ENCODE measurements at places on chromosomes 6 and 20.

DNA sequence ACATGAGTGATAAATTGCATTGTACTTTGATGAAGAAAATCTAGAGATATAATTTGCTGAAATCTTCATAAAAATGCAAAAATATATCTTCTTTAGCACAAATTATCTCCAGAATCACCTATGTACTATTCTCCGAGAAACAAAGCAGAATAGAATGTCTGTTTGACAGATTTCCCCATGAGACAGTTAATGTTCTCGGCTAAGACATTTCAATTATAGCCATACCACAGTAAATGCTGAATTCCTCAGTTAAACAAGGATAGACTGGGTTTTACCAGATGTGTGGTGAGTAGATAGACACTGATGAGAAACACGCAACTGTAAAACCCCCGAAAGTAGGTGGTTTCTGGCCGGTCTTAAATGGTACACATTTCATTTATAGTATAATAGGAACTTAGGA is 69.8 kb downstream of the SNAP25 start:
- no peak for DNase-seq

DNA sequence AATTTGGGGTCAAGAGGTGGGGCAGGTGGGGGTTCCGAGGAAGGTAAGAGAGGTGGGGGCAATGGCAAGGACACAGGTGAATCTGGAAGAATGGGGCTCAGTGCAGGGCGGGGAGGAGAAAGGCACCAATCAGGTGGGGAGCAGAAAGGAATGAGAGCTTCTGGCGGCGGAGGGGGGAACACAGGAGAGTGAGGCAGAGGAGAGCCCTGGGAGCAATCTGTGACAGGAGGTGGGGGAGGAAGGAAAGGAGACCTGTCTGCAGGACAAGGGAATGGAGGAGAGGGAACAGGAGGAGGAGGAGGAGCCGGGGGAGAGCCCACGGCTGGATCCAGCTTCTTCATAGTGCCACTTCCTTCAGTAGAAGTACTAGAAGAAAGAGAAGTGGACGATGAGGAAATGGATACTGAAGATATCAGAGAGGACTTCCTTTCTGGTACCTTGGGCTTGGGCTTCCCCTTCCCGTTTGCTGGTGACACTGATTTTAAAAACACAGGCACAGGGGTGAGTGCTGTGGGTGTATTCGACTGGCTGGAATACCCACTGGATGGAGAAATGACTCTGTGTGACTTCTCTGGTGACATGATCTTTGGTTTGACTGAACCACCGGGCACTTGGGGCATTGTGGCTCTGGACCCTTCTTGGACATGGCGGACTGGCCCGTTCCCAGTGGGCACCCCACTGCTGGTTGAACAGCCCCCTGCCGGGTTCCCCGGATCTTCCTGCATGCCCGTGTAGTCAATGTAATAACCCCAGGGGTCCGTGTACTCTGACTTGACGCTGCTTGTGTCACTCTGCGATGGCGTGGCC is 27.4 kb downstream of the HEBP2 start:
- no peak for DNase-seq

DNA sequence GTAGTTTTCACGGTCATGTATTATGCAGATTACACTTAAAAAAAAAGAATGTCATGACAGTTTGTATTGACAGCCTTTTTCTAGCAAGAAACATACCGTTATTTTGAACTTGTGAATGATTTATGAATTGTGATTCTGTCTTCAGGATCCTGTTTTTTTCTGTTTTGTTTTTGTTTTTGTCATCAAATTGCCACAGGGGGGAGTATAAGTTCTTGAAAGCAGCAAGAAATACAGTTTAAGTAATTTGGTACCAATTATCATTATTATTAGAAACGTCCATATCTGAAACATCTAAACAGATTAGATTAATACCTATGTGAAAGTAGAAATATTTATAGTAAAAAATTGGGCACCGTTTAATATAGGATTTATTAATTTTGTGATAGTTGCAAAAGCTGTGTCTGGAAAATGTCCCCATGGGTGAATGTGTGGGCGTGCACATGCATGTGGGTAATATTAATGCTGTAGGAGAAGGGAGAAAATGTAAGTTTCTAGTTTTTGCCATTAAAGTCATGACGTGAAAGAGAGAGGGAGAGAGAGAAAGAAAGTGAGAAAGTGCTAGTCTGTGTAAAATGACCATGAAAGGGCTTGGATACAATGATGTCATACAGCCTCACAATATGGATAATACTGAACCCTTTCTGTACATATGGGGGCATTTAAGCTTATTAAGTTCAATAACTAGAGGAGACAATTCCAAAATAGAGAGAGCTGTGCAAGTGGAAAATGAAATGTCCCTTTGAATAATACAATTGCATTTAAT is 9.4 kb upstream of the CCN2 start:
- no peak for DNase-seq

DNA sequence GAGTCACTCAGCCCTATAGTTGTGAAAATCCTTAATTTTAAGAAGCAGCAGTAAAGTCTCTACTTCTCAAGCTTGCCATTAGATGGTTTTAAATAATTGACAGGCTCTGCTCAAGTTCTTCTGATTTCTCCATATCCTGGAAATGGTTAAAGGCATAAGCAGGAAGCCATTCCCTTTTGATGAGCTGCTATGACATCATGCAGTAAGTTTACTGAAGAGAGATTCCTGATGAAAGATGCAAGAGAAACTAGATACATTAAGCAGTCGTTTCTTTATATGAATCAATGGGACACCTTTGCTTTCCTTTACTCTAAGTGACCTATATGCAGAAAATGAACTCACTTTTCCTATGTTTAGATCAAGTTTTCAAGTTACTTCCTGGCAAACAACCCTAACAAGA is 9.8 kb downstream of the POPDC3 start:
- no peak for DNase-seq

DNA sequence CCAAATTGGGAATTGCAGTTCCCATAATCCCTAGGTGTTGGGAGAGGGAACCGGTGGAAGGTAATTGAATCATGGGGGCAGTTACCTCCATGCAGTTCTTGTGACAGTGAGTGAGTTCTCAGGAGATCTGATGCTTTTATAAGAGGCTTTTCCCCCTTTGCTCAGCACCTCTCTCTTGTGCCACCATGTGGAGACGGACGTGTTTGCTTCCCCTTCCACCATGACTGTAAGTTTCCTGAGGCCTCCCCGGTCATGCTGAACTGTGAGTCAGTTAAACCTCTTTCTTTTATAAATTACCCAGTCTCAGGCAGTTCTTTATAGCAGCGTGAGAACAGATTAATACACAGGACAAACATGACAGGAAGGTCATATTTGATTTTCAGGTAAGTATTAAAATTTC is 25.3 kb upstream of the HECA start:
- no peak for DNase-seq

DNA sequence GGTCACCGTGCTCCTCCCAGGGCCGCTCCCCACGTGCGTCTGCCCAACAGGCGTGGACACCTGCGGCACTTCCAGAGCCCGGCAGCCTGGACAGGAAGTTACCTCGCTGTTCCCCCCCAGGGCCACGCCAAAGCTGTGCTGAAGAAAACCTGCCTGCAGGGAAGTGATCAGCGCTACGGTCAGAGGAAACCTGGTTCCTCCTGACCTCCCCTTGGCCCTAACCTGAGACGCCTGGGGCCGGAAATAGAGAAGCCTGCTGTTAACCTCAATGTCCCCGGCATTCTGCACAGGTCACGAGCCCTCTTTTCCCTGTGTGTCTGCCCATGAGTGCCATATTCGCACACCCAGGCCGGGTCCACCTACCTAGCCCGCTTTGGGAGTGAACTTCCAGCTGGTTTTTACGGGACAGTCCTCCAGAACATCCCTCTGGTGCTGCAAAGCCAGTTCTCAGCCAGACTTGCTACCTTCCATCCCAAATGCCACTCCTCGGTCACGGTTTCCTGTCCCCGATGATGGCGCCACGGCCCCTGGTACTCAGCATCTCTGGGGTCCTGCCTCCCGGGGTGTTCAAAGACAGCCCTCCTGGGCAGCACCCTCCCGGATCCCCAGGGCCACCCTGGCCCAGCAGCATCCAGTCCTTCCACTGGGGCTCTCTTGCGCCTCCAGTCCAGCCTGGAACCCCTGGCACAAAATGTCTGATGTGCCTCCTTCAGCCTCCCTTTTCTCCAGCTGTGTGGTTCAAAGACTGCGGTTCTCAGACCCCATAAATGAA is 12.0 kb upstream of the IRF4 start:
- DNase-seq = no peak

DNA sequence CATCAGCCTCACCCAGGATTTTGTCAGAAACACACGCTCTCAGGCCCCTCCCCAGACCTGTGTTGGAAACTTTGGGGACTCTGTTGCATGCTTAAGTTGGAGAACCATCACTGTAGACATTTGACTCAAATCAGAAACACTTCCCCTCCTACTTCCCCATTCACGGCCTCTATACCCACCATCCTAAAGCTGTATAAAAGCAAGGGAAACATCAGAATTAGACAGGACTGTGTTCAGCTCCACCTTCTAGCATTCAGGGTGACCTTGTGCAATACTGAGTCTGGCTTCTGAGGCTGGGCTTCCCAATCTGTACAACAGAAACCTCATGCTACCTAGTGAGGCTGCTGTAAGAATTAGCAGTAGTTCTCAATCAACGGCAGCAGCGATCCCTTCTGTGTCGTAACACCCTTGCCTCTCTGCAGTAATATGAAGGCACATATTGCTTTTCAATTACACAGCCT is 252.3 kb downstream of the LY86 start:
- no peak for DNase-seq

DNA sequence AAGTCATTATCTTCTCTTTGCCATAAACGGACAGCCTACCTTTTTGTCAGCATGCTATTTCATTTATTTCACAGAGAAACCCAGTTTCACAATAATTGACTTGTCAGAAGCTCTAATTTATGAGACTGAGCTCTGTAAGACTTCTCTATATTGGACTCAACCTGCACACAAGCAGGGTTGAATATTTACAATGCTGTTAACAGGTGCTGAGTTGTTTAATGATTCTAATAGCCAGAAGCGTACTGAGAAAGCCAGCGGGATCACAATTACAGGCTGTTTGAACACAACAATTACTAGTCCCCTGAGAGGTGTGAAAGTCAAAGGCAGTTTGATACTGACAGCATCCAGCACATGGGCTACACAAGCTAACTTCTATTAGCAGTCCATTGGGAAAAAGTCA is 128.2 kb upstream of the SIM1 start:
- no peak for DNase-seq

- no peak for DNase-seq
These were observed 238.6 kb upstream of the PREP start for GRCh38 chr6:105641504-105641903.

GRCh38 chr6:19663479-19663878 is 173.7 kb upstream of the ID4 start:
- no peak for DNase-seq

GRCh38 chr20:22470620-22471026 is 113.7 kb downstream of the FOXA2 start:
- DNase-seq = no peak

GRCh38 chr6:106724848-106725247 is 95.5 kb downstream of the QRSL1 start:
- DNase-seq = no peak

GRCh38 chr20:43923322-43923721 is 8.7 kb downstream of the TOX2 start:
- no peak for DNase-seq

DNA sequence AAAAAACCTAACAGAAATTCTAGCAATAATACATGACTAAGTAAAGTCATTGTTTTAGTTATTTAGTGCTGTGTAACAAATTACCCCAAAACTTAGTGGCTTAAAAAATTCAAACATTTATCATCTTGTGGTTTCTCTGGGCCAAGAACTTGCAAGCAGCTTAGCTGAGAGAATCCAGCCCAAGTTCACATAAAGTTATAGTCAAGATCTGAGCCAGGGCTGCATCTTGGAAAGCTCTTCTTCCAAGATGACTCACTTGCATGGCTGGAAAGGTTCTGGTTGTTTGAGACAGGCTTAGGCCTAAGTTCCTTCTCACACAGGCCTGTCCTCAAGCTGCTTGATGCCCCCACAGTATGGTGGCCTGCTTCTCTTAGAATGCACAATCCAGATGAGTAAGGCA is 217.8 kb upstream of the TSHZ2 start:
- DNase-seq = no peak

DNA sequence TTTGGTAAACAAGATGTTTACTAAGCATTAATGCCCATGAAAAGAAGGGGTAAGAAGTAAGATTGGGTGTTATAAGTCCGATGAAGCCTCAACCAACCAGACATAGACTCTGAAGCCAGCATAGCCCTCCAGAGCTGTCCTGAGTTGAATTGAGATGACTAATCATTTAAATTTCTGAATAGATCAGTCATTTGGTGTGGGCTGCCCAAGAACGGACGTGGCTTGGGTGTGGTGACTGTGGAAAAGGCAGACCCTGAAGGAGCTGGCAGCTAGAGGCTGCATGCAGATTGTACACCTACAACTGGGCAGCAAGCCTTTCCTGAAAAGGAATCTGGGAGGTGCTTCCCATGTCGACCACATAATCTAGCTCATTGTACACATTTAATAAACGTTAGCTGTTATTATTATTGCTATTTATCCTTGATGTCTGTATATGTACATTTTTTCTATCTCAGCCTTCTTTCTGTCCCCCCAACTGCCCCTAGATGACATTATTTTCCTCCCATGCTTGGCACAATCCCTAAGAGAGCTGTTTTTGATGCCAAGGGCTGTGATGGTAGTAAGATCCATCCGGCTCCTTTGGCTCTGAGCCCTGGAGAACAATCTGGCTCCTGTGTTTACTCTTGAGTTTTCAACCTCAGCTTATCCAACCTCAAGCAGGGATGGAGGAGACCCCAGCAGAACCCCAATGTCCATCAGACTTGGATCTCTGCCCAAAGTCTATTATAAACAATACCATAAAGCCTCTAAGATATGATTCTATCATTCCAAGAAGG is 57.6 kb upstream of the JAG1 start:
- no peak for DNase-seq

- DNase-seq = no peak
These were observed 308.2 kb downstream of the SLC35F1 start for GRCh38 chr6:118215269-118215668.

DNA sequence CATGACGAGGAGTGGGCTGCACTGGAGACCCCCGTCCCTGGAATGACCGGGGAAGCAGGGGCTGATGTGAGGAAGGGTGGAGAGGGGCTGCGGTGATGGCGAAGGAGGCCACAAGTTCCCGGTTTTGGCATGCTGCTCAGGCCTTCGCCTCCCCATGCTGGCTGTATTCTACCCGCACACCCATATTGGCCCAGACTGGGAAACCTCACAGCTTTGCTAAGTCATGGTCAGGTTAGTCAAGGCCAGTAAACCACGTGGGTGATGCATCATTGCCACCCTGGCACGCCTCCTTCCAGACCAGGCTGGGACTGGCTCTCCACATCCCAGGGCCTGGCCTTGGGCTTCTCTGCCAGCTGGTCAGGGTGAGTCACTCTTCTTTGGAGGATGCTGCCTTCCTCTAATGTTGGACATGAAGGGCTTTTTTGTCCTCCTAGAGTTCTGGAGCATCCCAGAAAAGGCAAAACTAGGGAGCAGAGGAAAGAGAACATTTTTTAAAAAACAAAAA is 53.8 kb downstream of the PCNA start:
- DNase-seq = no peak
